T-helper 17 cell (primary cell): ENCODE measurements at places on chromosomes 4 and X.

DNA sequence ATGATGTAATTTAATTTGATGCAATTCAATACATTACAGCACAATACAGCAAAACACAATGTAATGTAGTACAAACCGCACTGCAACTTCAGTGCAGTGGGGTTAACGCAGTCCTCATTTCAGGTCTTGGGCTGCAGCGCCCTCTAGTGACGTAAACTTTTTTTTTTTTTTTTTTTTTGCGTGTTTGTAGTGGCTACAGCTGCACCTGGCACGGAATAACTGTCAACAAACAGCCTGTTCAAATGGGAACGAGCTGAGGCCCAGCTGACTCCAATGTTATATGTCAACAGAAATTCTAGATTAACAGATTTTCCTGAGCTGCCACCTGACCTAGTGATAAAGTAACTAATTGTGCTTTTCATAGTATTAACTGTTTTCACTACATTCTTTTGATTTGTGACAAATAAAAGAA, 33.5 kb upstream of the RASSF6 start:
- H3K27ac ChIP-seq: no peak overlapping the region
- peaks cover 18% of the 10 kb centered on the region for H3K27me3 ChIP-seq
- H3K4me1 ChIP-seq: no peaks in the 10 kb centered on the region
- DNase-seq: no peak

DNA sequence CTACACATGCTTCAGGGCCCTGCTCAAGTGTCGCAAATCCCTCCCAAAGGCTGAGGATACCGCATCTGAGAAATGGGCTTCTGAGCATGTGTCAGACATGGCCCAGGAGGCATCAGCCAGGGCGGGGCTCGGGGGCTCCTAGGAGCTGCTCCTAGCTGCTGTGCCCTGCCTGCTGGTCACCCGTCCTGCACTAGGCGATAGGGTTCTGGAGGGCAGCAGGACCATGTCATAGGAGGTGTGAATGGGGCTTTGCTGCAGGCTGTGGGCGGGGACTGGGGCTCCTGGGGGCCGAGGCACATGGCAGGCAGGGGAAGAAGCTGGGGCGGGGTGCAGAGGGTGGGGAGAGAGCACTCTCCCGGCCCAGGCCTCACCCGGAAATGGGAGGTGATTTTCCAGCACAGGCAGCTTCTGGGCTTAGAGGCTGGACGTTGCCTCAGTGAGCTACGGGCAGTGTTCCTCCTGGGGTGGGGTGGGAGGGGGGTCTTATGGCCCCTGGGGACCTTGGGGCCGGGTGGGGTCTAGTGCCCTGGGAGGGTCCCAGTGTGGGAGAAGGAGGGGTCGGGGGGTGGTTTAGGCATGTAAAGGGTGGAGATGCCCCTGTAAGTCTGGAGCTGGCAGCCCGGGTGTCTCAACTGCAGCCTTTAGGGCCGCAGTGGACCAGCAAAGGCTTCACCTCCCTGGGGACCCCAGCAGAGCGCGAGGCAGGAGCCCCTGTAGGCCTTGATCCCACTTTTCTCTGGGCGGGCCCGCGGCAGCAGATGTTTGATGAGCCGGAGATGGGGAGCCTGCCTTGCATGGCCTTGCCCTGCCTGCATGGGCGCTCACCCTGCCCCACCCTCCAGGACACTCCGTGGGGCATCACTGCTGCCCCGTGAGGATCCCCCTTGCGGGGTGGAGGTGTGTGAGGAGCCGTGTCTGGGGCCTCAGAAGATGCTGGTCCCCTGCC, 98.6 kb upstream of the LRPAP1 start:
- H3K27ac ChIP-seq: no peak overlapping the region
- H3K27me3 ChIP-seq: peaks cover 17% of the 10 kb centered on the region
- DNase-seq: no peak
- H3K36me3 ChIP-seq: peaks cover 2% of the 10 kb centered on the region
- no peak overlapping the region for H3K4me3 ChIP-seq

- H3K4me3 ChIP-seq: no peak overlapping the region
- no peak for DNase-seq
- no peaks in the 10 kb centered on the region for H3K4me1 ChIP-seq
- no peak overlapping the region for H3K27ac ChIP-seq
These were observed 7.8 kb upstream of the HERC3 start for GRCh38 chr4:88584471-88584900.

GRCh38 chrX:23764188-23764984, 18.6 kb upstream of the SAT1 start:
- H3K27me3 ChIP-seq: no peaks in the 10 kb centered on the region
- DNase-seq: no peak
- no peaks in the 10 kb centered on the region for H3K36me3 ChIP-seq
- H3K27ac ChIP-seq: no peak overlapping the region
- H3K4me1 ChIP-seq: peaks cover 2% of the 10 kb centered on the region
- no peak overlapping the region for H3K4me3 ChIP-seq

DNA sequence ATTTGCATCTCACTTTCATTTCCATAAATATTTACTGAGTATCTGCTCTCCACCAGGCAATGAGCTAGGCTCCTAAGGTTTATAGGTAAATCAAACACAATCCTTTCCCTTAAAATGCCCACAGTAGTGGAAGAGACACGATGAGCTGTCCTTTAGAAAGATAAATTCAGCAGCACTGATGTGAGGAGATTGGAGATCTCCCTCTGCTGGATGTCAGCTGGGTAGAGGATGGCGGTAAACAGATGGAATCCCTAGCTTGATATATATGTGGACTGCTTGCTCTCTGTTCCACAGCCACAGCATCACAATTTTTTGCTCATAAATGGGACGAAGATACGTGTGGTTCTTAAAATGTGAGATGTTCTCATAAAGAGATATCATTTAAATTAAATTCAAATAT, 216.4 kb upstream of the RASGEF1B start:
- peaks cover 27% of the 10 kb centered on the region for H3K27me3 ChIP-seq
- no peaks in the 10 kb centered on the region for H3K4me1 ChIP-seq
- DNase-seq: no peak
- H3K4me3 ChIP-seq: no peak overlapping the region
- H3K27ac ChIP-seq: no peak overlapping the region
- H3K36me3 ChIP-seq: no peaks in the 10 kb centered on the region
